Lung (tissue), 17 donors: ENCODE measurements at places on chromosomes 4 and X. TPM values are rescaled to one million over a fixed set of nuclear protein-coding genes. Genes with fewer than 3 reads are reported as not detected.

IL1RAPL2 gene
- not detected for polyA plus RNA-seq

DNA sequence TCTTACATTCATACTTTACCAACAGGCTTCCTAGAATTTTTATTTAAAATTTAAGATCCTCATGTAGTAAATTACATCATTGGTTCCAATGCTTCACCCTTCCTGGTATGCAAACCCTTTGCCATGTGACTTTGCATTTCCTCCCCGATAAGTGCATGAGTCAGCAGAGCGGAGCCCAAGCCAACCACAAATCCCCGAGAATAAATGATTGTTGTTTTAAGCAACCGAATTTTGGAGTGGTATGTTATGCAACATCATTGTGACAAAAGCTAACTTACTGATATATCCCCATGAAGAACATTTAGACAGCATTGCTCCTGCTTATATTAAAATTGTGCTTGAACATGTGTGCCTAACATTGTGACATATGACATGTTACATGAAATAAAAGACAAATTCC, 199.4 kb upstream of the DDX53 start:
- DNase-seq: no peak

- DNase-seq: no peak
Observed at GRCh38 chr4:153989505-153989904, 200.6 kb upstream of the SFRP2 start.

BMX gene
- 1.4 TPM for polyA plus RNA-seq

DNA sequence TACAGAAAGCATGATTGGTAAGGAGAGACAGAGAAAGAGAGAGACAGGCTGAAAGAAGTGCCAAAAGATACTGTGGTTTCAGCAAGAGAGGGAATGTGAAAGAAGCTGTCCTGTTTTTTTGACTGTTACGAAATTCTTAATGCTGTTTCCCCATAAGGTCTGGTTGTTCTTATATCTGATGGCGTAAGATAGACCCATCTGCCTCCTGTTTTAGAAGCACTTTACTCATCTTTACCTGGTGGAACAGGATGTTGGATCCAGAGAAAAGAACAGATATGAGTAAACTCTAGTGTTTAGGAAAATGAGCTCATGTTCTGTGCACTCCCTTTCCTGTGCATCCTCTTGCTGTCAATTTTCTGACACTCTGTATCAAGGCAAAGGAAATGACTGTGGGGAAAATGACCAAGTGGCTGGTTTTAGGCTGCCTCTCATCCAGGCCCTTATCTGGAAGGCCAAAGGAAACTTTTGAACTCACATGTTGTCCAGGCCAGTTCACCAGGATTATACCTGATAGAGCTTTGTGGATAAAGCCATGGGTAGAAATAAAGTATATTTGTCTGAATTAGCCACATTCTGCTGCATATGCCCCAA, 311.7 kb upstream of the HTR2C start:
- DNase-seq: no peak

DNA sequence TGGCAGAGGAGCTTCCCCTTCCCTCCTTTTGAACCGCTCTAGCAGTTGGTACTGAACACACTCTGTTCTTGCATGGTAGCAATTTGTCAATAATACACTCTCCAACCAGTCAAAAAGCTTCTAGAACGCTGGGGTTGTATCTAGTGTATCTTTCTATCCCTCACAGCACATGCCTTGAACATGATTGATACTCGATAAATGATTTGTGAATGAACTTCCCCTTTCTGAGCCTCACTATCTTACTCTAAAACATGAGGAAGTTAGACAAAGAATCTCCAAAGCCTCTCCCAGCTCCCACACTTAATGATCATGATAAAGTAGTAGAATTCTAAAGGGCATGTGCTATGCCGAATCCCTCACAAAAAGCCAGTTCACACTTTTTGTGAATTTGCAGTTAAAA, 64.4 kb downstream of the DLG3 start:
- DNase-seq: no peak

GRCh38 chr4:95367824-95368223, 180.9 kb downstream of the UNC5C start:
- no peak for DNase-seq

- DNase-seq: no peak
Observed at GRCh38 chr4:89039730-89040338, 17.2 kb downstream of the FAM13A start.

F11 gene
- polyA plus RNA-seq: 12.9 TPM

DNA sequence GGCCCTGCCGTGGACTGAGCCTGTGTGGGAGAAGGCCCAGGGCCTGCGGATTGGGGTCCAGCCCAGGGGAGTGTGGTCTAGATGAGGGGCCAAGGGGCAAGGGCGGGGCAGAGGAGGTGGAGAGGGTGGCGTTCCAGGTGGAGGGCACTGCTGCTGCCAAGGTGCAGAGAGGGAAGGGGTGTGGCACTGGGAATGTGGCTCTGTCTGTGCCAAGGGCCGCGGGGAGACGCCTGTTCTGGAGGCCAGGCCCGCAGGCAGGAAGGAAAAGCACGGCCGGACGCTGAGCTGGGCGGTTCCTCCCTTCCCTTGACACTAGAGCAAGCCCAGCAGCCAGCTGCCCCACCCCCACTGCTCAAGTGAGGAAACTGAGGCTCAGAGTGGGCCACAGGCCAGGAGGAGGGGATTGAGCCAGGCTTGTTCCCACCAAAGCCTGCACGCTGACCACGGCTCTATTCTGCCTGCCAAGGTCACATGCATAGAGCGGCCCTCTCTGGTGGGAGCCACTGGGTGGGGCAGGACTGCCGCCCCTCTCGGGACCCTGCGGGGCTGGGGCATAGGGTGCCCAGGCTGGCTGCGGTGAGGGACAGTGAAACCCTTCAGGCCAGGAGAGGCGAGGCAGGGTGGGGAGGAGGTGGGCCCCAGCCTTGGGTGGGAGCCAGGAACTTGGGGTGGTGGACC, 13.0 kb downstream of the SH3BP2 start:
- peak; percentile 53 for DNase-seq

PASD1 gene
- polyA plus RNA-seq: not detected

- DNase-seq: peak; percentile 18
Observed at GRCh38 chr4:26489101-26489985, 941 bp downstream of the CCKAR start.

- no peak for DNase-seq
Observed at GRCh38 chr4:109169170-109169569, 133.3 kb downstream of the COL25A1 start.

DNA sequence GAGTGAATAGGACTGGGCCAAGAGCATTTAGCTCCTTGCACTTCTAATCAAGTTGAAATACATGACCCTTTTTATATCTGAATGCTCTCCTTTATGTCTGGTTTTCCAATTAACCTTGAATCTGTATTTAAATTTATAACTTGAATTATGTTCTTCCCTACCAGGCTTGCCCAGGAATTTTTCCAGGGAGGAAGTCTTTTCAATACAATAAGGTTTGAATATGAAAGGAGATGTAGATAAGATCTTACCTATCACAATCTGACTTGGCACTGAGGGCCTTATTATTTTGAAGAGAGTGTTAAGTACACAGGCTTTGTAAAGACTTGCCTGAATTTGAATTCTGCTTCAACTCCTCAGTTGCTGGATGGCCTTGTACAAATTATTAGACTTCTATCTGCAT, 555.7 kb downstream of the PCDH7 start:
- DNase-seq: no peak

- DNase-seq: no peak
Observed at GRCh38 chrX:2793752-2794151, 35.0 kb upstream of the GYG2 start.

DNA sequence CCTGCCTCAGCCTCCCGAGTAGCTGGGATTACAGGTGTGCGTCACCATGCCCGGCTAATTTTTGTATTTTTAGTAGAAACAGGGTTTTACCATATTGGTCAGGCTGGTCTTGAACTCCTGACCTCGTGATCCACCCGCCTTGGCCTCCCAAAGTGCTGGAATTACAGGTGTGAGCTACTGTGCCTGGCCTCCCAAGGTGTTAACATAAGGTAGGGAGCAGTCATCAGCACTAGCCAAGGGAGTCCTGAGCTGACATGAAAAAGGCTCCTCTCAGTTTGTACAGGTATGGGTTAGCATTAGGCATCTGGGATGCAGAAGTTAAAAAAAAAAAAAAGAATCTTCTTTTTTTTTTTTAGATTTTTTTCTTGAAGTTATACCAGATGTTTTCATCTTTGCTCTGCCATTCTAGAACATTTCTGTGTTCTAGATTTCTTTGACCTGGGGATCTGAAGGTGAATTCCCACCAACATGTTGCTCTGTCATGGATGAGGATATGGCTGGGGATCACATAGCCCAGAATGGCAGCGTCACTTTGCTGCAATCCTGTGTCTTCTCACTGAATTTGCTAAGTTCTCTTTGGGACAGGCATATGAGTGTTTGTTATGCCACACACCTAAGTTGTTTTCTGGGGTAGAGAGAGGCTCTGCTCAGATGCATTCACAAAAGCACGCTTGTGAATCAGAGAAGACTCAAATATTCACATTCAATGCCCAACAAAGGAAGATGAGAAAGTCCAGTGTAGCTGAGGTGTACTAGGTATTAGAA, 24.4 kb upstream of the PLA2G12A start:
- DNase-seq: no peak

DNA sequence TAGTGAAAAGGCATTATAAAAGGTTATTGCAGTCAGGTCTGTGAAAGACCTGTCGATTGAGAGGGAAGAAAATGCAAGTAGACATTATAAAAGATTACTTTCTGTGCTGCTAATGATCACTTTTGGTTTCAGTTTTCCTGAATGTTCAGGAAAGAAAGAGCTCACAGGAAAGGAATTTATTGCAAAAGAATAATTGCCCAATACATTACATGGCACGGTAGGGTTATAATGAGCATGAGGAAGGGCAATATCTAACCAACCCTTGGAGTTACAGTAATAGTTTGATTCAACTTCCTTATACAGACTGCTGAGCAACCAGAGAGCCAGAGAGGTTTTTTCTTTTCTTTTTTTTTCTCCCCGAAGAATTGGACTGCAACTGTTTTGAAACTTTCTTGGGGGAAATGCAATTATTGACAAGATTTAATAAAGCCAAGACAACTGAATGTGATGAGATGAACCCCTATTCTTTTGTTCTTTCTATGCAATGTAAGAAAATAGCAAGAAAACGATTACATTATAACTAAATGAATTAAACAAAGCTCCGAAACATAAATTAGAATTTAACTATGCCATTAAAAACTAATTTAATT, 247.0 kb downstream of the C4orf33 start:
- DNase-seq: peak; percentile 82

- peak; percentile 33 for DNase-seq
Observed at GRCh38 chrX:107827030-107827831, 1.6 kb downstream of the MID2 start.

DNA sequence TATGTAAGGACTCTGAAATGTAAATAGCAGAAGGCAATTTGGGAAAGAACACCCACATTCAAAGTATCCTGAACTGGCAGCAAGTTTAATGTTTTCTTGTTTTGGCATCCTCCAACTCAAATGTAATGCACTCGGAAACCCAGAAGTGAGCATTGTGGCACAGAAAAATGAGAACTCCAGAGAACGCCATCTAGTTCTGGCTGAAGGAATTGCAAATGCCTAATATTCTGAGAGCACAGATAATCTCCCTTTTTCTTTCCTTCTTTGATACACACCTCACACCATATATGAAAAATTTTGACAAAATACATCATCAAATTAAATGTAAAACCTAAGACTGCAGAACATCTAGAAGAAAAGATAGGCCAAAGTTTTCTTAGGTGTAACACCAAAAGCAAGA, 52.1 kb downstream of the PWWP3B start:
- no peak for DNase-seq

DNA sequence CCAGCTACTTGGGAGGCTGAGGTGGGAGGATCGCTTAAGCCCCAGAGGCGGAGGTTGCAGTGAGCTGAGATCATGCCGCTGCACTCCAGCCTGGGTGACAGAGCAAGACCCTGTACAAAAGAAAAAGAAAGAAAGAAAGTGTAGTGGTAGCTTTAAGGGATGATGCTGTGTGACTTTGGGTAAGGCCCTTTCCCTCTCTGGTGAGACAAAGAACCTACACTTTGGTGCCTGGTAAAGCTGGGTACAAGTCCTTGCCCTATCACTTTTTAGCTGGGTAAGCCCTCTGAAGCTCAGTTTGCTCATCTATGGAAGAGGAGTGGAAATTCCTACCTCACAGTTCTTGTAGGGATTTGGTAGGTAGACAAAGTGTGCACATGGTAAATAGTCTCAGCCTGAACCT, 1.7 kb upstream of the IQSEC2 start:
- no peak for DNase-seq

DNA sequence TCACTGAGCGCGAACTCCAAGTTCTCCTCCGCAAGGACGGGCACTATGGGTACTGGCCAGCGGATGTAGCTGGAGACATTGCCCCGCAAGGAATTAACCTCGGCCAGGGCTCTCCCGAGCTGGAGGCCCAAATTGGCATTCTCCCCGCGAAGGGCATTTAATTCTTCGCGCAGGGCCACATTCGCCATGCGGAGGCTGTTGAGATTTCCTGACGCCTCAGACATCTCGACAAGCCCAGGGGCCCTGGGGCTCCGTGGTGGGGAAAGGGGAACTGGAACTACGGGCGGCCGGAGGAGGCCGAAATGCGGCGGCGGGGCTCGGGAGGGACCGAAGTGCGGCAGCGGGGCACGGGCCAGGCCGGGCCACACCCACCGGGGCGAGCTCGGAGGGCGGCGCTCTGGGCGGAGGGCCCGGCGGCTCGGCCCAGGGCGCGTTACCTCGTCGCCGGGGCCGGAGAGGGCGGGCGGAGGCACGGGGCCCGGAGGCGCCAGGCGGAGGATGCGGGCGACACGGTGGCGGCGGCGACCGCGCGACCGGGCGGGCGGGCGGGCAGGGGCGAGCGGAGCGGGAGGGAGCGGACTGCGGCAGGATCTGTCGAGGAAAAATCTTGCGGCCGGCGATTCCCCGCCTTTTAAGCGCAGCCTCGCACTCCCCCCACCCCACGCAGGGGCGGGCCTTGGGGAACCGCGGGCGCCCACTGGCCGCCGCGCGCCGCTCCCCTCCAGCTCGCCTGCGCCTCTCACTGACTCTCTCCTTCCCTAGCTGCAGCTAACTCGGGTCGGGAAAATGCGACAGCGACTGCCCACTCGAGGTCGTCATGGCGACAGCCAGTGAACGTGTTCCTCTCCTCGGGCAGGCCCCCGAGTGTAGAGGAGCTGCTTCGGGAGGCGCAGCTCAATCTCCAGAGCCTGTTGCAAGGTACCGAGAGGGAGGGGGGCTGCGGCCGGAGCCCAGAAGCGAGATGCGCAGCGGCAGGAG, at the start of gene RTL5:
Gene RTL5 (minus strand): TSS at position 599 of the 978 bp plus-strand sequence.
- peak; percentile 95 for DNase-seq

DNA sequence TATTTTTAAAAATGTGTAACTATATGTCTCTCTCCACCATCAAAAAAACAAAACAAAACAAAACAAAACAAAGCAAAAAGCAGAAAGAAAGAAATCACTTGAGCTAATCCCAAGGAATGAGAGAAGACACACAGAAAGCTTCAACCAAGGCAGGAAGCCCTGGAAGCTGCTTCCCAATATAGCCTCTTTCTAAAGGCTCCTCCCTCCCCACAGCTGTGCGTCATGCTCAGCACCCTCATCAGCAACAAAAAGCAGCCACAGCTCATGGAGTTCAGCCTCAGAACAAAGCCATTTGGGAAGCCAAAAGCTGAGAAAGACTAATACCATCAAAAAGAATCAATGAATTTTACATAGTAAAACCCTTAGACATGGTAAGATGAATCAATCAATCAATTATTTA, 501.6 kb upstream of the SMIM31 start:
- peak; percentile 22 for DNase-seq
